Left renal cortex interstitium (tissue), 4 donors: ENCODE measurements at places on chromosomes 7 and 10. TPM values are rescaled to one million over a fixed set of nuclear protein-coding genes. Genes with fewer than 3 reads are reported as not detected.

The CARD11 gene
- polyA plus RNA-seq, result 1.1 TPM

The AP5Z1 gene
- 35.1 TPM for polyA plus RNA-seq

DNA sequence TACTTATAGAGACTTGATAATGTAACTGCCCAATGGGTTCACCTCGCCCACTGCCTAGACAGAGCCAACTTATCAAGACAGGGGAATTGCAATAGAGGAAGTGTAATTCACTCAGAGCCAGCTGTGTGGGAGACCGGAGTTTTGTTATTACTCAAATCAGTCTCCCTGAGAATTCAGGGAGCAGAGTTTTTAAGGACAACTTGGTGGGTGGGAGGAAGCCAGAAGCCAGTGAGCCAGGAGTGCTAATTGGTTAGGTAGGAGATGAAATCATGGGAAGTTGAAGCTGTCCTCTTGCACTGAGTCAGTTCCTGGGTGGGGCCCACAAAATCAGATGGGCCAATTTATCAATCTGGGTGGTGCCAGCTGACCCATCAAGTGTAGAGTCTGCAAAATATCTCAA is 20.1 kb upstream of the C7orf33 start:
- DNase-seq, result no peak

DNA sequence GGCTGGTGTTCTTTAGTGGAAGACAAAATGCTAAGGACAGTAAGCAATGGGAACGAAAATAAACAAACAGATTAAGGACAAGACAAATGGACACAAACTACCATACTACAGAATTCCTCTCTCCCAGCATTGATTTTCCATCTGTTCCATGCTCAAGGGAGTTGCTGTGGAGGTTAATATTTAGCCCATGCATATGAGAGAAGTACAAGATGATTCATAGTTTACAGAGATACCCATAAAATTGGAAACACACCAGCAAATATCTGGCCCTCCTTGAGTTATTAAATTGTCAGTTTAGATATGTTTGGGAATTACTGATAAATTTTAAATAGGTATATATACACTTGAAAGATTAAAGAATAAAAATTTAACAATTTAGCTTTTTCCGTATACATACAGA is 69.8 kb downstream of the GLI3 start:
- no peak for DNase-seq

- no peak for DNase-seq
Observed at GRCh38 chr10:24054421-24054820, 154.5 kb upstream of the KIAA1217 start.

GRCh38 chr10:6145166-6145987 is 56.5 kb downstream of the RBM17 start:
- DNase-seq, result no peak

GRCh38 chr10:1022413-1022812 is 3.2 kb downstream of the IDI2 start:
- no peak for DNase-seq
